ENCODE measurements at places on chromosomes 7 and 10.

GRCh38 chr7:149197675-149198074 lies 2.3 kb downstream of the ZNF282 start:
- no peak for DNase-seq

GRCh38 chr10:72104472-72105097 lies 16.2 kb upstream of the SPOCK2 start:
- no peak for DNase-seq

DNA sequence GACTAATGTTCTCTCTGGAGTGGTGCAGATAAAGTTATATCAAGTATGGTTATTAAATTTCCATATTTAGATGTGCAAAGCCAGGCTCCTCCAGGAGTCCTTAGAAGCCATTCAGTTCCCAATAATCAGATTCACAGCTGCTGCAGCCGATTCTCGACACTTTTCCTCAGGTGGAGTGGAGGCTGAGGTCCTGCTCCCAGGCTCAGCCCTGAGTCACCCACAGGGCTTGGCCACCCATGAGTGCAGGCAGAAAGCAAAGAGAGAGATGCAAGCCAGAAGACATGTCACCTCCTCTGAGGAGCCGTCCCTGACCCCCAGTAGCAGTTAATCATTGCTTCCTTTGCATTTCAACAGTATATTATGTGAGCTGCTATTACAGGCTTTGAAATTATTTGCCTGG lies 36.3 kb upstream of the NANOS1 start:
- no peak for DNase-seq

- DNase-seq, result no peak
These were observed 76.8 kb upstream of the FRMD4A start for GRCh38 chr10:14407567-14407966.

- DNase-seq, result no peak
These were observed 33.9 kb downstream of the TMEM229A start for GRCh38 chr7:123998921-123999320.

DNA sequence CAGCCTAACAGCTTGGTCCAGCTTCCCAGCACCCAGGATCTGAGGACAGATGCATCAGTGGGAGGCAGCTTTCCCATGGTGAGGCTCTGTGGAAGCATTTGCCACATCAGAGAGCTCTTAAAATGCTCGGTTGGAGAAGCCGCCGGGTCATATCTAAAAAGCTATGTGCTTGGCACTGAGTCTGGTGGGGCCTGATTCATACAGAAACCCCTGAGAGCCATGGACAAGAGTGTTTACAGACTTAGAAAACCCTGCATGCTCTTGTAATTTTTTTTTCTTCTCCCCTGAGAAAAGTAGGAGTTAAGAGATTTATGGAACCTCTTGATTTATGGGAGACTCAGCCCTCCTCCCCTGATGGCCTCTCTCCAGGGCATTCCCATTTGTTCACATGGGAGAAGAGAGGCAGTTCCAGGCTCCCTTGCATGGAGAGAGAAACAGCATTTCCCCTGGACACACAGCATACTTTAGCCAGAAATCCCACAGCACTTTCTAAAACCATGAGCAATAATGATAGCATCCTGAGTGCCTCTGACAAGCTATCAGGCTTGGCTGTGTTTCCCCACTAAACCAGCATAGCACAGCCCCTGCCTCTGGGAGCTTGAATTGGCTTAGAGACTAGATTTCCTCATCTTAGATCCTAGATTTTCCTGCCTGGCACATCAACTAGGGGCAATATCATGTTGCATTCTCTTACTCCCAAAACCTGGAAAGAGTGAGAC lies 322.1 kb upstream of the AUTS2 start:
- DNase-seq, result no peak
